ENCODE measurements at places on chromosomes 7 and 10.

- no peak for DNase-seq
These were observed 96.6 kb downstream of the ANKRD30A start for GRCh38 chr10:37222046-37222445.

DNA sequence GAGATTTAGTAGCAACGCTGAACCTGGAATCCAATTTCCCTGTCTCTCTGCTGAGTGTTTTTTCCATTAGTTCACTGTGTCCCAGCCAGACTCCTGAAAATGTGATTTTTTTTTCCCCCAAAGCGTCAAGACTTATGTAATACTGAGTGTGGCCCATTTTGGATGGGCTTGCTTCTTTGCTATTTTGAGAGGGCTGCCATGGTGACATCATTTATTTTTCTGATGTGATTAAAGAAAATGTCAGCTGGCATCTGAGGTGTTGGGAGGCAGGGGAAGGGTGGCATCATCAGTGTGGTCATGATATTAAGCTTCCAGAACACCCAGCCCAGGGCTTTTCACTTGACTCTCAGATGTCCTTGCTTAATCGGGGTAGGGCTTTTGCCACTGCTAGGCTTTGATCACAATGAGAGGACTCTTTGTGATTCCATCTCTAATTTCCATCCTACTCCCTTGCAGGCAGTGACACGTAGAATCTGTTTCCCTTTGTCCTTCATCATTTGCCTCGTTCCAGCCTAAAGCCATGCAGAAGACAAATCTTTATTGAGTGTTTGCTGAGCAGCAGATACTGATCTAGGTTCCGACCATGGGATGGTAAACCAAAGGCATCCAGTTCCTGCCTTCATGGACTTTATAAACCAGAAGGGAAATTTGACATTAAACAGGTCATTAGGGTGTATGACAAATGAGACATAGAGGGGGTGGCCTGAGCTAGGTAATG lies 7.4 kb downstream of the ZNF365 start:
- no peak for DNase-seq

DNA sequence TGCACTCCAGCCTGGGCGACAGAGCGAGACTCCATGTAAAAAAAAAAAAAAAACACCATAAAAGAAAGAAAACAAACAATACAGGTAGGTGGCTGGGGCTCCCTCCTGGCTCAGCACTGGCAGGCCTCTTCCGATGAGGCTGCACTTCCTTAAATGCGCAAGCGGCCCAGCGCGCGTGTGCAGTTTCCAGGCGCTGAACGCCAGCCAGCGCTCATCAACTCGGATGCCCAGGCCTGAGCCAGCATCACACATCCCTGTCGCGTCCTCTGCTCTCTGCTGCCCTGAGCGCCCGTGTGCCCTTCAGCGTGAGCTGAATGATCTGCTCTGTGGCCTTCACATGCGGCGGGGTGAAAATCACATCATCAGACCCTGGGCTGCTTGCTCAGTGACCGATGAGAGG lies 31.8 kb downstream of the NUDT1 start:
- no peak for DNase-seq

DNA sequence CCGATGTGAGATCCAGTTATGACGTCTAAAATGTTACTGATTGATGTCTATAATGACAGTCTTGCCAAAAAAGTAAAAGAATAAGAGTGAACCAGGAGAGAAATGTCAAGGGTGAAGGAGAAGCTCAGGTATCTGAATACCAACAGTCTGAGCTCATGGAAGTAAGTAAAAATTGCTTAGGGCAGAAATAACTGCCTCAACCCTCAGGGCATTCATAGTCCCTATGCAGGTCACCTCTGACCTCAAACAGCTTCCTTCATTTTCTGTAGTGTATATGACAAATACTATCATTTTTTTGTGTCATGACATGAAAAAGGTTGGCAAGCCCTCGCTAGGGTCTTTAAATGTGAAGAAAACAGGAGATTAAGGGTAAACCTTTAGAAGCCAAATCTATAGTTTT lies 41.0 kb upstream of the MRPS16 start:
- DNase-seq = no peak

DNA sequence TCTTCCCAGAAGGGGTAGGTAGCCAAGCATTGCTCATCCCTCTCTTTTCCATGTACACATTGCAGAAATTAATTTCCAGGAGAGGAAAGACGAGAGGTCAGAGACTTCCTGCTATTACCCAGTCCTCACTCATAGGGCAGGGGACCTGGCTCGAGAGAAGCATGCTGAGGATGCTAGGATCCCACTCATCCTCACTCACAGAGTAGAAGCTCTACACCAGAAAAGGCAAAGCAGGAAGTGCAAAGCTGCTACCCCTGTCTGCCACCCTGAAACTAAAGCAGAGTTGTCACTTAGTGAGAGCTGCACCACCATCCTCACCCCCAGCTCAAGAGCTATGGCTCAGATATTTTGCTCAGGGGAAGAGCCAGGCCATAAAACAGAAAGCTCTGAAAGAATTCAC lies 9.9 kb downstream of the OR9A2 start:
- no peak for DNase-seq

DNA sequence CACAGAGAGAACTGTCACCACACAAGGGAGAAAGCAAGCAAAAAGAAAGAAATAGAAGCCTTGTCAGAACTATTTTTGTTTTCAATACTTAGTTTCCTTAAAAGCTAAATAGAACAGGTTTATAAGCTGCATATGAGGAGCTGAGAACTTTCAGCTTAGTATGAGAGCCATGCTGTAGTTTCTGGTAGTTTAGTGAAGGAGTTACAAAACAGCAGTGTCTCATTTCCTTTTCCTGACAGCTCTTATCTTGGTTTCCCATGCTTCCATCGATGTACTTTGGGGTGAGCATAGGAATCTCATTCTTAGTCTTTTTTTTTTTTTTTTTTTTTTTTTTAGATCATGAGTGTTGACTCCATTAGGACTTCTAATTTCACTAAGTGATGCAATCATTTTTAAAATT lies 8.6 kb upstream of the CHRM2 start:
- no peak for DNase-seq

DNA sequence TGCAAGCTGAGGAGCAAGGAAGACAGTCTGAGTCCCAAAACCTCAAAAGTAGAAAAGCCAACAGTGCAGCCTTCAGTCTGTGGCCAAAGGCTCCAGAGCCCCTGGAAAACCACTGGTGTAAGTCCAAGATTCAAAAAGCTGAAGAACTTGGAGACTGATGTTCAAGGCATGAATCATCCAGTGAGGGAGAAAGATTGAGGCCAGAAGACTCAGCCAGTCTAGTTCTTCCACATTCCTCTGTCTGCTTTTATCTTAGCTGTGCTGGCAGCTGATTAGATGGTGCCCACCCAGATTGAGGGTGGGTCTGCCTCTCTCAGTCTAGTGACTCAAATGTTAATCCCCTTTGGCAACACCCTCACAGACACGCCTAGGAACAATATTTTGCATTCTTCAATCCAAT lies 20.1 kb upstream of the MDFIC start:
- no peak for DNase-seq

- no peak for DNase-seq
These were observed 400.3 kb upstream of the PRKCQ start for GRCh38 chr10:6980353-6980752.

GRCh38 chr7:92489634-92490033 lies 11.9 kb upstream of the ERVW-1 start:
- no peak for DNase-seq

DNA sequence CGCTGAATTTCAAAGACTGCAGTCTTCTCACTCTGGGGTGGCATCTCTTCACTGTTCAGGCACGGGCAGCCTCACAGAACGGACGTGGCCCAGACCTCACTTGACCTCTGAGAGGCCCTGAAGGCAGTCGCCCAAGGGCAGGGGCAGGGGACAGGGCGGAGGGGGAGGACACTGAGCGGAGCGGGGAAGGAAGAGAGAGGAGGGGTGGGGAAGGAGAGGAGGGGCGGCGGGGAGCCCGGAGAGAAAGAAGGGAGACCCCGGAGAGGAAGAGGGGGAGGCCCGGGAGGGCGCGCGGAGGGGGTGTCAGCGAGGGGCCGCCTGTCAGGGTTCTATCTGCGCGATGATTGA lies 58.7 kb upstream of the COMTD1 start:
- DNase-seq = no peak

DNA sequence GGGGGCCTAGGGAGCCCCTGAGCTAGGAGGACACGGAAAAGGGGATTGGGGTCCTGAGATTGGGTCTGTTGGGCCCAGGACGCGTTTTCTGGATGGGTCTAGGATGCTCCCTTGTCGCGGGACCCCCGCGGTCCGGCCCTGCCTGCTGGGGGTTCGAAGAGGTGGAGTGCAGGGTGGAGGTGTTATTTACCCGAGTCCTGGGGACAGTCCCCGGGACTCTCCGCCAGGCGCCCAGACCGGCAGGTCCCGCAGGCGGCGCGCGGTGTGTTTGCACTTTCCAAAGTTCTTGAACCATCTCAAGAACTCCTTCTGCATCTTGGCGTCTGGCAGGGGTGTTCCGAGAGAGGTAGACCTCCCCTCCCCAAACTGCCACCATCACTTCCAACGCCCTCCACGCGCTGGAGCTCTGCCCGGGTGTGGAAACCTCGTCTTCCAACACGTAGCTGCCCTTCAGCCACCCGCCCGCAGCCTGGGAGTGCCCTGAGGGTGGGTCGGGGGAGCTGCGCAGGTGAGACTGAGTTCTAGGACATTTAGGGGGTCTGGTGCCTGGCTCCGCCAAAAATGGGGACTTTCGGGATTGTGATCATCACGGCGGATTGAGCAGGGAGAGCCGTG lies 569 bp downstream of the CAV1 start:
- peak; percentile 26 for DNase-seq

DNA sequence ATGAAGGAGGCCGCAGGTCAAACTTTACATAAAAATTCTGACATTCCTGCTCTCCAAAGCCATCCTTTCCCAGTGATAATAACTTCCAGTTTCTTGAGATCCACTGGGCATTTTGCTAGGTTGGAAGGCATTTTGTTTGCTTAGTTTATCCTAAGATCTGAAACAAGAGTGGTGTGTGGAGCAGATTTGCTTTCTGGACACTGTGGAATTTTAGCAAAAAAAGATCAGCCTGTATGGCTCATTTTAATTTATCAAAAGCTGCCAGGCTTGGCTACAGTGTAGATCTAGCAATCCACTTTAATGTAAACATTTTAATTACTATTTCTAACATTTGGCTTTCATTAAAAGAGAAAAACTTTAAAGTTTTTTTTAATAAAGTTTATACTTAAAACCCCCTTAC lies 124.8 kb downstream of the SAMD9 start:
- no peak for DNase-seq

DNA sequence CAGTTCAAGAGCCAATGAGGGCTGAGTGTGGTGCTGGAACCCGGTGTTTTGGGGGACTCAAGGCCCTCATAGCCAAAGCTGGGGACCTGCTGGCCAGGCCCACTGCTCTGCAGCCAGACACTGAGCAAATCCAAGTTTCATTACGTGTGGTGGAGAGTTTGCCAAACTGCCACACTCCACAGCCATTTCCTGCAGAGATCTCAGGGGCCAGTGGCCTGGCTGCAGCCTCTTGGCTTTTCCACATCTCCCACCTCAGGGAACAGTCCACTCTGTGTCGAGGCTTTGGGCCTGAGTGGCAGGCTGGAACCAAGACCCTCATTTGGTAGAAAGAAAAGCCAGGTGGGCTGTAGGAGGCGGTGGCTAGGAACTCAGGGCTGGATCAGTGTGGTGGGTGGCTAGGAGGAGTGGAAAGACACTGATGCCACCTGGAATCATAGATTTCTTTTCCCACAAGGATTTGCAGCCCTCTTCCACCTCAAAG lies 3.2 kb downstream of the HOXA11 start:
- no peak for DNase-seq

GRCh38 chr7:23471106-23471859 lies 992 bp upstream of the IGF2BP3 start:
- DNase-seq = no peak

- no peak for DNase-seq
These were observed 163.5 kb downstream of the PARD3 start for GRCh38 chr10:34651416-34652195.

DNA sequence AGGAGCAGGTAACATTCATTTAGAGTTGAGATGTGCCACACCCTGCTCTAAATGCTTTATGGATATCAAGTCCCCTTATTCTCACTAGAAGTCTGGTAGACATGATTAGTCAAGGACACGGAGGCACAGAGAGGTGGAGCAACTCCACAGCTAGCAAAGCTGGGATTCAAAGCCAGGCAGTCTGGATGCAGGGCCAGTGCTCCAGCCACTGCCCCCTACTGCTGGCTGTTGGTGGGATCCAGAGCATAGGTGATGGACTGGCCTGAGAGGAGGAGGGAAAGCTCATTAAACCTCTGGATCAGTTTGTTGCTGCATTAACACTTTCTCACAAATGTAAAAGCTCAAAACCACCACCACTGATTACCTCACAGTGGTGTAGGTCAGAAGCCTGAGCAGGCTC lies 22.6 kb upstream of the KBTBD2 start:
- no peak for DNase-seq

- no peak for DNase-seq
These were observed 227.4 kb downstream of the TCERG1L start for GRCh38 chr10:131083915-131084790.

- DNase-seq = no peak
These were observed 14.6 kb upstream of the USP6NL start for GRCh38 chr10:11626071-11626470.

GRCh38 chr10:98910048-98910447 lies 325.6 kb downstream of the HPSE2 start:
- DNase-seq = no peak

- no peak for DNase-seq
These were observed 68.9 kb downstream of the CDK6 start for GRCh38 chr7:92767437-92767836.

GRCh38 chr7:5291301-5291700 lies 8.6 kb downstream of the SLC29A4 start:
- DNase-seq = no peak

DNA sequence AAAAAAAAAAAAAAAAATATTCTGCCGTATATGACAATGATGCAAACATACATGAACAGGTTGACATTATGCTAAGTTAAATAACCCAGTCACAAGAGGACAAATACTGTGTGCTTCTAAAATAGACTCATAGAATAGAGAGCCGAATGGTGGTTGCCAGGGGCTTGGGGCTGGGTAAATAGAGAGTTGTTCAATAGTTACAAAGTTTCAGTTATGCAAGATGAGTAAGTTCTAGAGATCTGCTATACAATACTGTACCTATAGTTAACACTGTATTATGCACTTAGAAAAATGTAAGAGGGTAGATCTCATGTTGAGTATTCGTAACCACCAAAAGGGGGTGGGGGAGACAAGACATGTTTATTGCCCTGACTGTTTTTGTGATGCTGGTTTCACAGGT lies 77.1 kb upstream of the GNAI1 start:
- no peak for DNase-seq

DNA sequence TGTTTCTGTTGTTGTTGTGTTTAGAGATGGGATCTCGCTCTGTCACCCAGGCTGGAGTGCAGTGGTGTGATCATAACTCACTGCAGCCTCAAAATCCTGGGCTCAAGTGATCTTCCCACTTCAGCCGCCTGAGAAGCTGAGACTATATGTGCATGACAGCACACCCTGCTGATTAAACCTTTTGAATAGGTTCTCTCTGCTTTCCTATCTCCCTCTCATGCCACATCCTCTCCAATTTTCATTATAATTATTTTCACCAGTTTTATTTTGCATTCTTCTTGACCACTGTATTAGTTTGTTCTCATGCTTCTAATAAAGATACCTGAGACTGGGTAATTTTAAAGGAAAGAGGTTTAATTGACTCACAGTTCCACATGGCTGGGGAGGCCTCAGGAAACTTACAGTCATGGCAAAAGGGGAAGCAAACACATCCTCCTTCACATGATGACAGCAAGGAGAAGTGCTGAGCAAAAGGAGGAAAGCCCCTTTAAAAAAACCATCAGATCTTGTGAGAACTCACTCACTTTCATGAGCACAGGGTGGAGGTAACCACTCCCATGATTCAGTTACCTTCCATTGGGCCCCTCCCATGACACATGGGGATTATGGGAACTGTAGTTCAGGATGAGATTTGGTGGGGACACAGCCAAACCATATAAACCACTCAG lies 12.9 kb downstream of the AGK start:
- no peak for DNase-seq
